ENCODE measurements at places on chromosomes 7 and 10. TPM values are rescaled to one million over a fixed set of nuclear protein-coding genes. Genes with fewer than 3 reads are reported as not detected.

DNA sequence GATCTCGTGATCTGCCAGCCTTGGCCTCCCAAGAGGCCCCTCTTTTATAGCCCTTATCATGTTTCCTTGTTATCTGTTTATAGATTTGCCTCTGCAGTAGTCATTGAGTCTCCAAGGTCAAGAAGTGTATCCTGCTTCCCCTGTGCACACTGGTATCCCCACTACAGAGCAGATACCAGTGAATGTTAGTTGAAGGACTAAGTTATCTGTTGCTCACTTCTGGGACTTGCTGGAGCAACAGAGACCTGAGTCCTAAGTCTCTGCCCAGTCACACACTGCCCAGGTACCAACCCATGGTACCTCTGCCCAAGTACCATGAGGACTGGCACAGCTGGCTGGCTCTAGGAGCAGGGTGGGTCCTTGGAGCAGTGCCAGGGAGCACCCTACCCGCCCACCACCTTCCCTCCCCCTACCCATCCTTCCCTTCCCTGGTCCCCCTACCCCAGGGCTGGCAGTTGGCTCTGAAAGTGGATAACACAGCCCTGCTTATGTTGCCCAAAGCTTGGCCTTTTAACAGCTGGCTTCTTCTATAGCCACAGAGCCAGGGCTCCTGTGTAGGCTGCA is 26.5 kb upstream of the PDCD4 start:
- DNase-seq, result no peak

DNA sequence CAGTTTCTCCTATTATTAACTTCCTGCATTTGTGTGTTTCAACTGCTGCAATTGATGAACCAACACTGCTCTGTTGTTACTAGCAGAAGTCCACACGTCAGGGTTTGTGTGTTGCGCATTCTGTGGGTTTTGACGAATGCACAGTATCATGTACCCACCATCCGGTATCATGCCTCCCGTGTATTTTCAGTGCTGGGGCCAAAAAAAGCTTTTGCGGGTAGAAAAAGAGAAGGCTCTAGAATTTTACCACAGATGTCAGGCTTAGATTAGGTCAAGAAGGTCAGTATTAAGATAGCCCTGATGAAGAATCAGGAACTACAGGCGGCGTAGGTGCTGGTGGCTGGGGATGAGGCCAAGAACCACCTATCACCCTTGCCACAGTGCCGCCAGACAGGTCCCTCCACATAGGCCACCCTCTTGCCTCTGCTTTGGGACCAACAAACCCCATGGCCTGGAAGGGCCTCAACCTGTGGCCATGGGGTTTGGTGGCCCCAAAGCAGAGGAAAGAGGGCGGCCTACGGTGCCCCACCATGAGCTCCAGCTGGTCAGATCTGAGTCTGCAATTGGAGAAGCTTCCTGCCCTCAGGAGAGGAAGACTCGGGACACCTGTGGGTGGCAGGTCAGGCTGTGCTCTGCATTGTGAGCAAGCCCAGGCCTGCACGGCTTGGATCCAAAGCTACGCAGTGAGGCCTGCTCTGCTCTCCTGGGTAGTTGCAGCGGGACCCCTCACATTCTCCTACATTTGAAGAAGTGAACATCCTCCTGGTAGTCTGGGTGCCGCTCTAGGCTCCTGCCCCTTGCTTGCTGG is 71.9 kb downstream of the MKI67 start:
- no peak for DNase-seq

GRCh38 chr10:101649525-101650085 is 45.4 kb downstream of the FBXW4 start:
- DNase-seq, result no peak

DNA sequence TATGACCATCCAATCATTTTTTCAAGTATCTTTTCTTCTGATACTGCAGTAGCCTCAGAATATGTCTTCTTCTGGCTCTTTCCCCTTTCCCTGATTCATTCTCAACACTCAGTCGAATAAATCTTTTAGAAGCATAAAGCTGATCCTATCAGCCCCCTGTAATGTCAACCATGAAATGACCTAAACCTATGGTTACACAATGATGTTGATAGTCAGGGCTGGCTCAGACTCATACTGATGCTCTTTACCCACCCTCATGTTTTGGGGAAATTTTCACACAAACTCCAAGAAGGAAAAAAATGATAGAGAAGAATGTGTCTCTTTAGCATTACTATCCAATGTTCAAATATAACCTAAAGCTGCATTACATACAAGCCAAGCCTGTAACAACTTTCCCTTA is 76.0 kb downstream of the AASS start:
- DNase-seq, result no peak

DNA sequence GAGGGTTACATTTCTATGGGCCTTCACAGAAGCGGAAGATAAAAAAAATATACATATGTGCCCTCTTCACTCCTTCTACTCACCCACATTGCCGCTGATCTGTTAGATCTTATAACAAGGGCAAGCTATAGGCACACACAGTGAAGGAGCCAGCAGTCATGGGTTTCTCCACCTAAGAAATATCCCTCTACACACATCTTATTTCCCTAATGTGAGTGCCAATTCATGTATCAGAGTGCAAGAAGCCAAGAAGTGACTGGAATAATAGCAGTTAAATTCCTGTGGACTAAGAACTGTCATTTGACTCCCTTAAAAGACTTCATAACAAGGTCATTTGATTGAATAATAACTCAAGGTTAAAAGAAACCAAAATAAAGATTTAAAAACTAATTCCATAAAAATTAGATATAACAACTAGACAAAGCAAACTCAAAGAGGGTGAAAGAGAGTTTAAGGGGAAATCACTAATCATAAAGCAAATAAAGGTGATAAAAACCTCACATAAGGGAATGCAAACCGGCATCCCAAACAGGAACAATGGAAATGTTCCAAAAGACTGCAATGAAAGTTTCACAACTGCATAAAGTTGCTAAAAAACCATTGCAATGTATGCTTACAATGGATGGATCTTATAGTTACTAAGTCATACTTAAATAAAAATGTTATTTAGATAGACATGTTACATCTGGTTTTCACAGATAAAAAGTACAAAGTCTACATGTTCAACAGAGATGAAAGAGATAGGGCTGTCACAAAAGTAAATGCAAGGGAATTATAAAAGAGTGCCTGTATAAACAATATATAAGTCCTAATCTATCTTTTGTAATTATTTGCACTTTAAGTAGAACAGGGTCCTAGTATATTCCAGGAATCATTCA is 42.8 kb downstream of the ARHGAP21 start:
- no peak for DNase-seq

DNA sequence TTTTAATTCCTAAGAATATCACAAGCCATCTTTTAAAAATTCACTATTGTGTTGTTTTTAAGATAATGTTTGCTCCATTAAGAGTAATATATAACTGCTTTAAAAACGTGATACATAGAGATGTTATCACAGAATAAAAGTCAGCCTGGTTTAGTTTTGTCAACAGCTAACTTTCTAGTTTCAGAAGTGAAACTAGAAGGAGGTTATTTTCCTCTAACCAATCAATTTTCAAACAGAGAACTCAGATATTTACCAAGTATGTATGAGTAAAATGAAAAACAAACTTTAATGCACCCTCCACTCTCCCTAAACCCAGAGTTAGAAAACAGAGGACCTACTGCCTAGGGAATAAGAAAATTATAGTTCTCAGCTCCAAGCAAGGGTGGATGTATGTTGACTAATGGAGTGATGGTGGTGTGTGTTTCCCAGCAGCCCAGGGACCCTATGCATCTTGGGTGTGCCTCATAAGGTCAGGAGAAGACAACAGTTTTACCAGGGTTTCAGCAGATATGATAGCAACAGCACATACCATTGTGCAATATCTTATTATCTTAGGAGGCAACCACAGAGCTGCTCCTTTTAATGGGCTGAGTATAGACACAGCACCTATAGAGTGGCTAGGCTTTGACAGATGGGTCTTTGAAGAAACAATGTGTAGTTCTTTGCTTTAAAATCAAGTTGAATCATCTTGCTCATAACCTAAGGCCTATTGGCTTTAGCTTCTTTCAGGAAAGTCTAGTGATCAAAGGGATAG is 58.4 kb downstream of the PTPRZ1 start:
- DNase-seq, result no peak

DNA sequence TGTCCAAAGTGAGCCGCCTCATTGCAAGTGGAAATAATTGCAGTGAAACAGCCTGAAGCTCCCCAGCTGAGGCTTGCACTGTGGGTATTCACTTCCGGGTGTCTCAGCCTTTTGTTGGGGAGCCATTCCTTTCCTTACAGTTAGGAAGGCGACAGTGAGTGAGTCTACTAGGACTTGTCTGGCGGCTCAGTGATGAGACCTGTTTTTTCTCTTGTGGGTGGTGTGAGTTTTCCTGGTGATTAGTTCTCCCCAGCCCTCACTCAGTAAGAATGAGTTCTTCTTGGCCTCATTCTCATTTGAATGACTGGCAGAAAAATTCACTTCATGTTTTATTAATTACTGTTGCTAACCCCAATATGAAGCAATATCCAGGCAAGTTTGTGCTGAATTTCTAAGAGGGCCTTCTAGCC is 2.6 kb downstream of the PGAM1 start:
- no peak for DNase-seq

GRCh38 chr7:104185346-104185745 is 22.5 kb downstream of the ORC5 start:
- DNase-seq, result no peak

- DNase-seq, result peak; percentile 74
These were observed at the start of gene SLC26A4 for GRCh38 chr7:107660381-107661080. TSS of gene SLC26A4 (plus strand) at chr7:107660828. CDS start at chr7:107661642, 814 bp downstream.

GRCh38 chr7:136585954-136586670 is 282.3 kb upstream of the CHRM2 start:
- DNase-seq, result no peak

DNA sequence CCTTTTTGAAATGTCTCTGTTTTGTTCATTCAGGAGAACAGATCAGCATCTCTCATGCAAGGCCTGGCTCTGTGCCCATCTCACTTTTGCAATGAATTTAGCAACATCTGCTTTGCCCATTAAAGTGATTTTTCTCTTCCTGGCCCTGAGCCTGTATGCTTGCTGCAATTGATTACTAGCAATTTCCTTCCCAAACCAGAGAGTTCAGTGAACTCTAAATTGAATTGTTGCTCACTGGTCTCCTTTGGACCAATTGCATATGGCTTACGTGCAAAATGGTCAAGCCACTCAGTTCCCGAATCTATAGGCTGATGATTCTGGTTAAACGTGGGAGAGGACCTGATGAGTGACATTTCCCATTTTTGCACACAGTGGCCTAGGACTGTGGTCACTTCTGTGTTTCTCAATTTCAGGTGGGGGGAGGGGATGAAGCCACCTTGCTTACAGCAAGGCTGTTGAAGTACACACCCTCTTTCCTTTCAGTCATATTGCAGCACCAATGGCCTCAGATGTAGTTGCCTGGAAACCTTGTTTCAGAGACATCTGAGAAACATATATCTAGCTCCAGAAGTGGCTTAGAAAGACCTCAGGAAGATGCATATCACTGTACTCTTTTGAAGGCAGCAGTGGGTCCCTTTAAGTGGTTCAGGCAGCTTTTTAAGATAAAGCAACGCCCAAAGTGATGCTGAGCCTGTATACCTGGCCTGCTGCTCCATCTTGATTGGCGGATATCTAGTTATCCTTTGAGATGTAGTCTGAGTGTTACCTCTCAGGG is 201.4 kb downstream of the PTEN start:
- no peak for DNase-seq

DNA sequence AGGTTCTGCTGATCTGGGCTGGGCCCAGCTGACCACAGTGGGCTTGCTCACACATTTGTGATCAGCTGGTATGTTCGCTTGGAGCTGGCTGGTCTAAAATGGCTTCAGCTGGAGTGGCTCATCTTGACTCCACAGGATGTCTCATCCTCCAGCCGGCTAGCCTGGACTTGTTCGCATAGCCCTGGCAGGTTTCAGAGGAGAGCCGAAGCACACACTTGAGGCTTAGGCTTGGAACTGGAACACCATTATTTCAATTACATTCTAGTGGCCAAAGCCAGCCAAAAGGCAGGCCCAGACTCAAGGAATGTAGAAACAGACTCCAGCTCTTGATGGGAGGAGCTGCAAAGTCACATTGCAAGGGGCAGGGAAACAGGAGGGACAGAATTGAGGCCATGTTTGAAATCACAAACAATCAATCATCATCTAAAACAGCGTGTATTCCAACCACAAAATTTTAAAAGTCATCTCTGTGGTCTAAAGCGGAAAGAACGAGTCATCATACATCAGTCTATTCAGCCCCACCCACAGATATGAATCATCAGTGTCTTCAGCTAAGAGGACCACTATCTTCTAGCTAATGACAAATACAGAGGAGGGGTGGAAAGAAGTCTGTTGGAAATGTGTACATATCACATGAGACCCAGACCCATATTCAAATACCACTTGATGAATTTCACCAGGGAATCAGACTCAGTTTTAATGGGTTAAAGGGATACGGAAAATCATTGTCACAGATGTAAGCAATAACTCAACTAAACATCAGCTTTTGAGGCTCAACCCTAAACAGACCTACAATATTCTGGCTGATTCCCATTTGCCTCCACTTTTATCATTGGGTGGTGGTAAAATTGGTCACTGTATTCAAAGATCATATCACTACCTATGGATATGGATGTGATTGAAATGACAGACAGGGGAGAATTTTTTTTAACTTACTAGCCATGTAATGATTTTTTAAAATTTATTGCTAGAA is 139.0 kb upstream of the MKLN1 start:
- no peak for DNase-seq

GRCh38 chr10:13270877-13271551 is 28.9 kb downstream of the PHYH start:
- DNase-seq, result no peak

GRCh38 chr7:24871770-24872169 is 108.2 kb downstream of the OSBPL3 start:
- no peak for DNase-seq

DNA sequence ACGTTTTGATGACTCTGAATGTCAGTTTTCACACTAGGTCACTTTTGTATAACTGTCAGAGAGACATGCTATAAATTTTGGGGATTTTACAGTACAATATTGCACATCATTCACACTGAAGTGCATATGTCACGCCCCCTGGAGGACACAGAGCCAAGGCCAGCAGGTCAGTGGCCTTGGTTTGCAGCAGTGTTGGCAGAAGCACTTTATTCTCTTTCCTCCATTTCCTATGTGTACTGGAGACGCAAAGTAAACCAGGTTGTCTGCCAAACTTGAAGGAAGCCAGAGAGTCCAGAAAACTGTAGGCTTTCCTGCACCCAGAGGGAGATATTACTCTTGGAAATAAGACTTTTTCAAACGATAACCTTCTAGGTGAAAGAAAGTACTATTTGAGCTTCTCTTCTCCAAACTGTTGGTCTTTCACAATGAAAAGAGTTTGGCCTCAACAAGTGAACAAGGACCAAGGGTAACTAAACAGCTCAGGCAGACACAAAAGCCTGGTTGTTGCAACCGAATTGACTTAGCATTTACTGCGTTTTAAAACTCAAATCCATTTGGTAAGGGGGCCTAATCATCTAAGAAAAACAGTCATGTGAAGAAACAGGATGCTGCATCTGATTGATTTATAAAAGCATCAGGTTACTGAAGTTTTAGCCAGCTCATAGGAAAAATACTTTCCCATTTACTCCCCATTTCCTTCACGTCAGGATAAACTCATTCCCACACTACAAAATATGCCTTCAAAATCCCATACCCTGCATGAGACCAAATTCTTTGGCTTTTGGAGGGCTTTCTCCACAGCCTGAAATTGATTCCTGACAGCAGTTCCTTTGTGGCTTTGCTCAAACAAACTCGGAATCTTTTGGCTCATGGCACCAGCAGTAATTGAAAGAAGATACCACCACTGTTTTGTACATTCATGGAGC is 83.0 kb upstream of the SEC61G start:
- peak; percentile 51 for DNase-seq

The ANKRD30A gene
- total RNA-seq, result not detected

The TMEM140 gene
- 12.0 TPM for total RNA-seq

The PDE6C gene
- total RNA-seq, result not detected

The ANLN gene
- 3.8 TPM for total RNA-seq

The PTF1A gene
- total RNA-seq, result not detected

The CRHR2 gene
- total RNA-seq, result 0.23 TPM

The MINDY4 gene
- 20.2 TPM for total RNA-seq

The TIMM23B gene
- 21.0 TPM for total RNA-seq

Data from aorta (tissue), 5 donors.